Brain microvascular endothelial cell (primary cell): ENCODE measurements at places on chromosomes 4 and X.

- DNase-seq: no peak
Measured at GRCh38 chrX:4373791-4374190, 660.3 kb upstream of the PRKX start.

DNA sequence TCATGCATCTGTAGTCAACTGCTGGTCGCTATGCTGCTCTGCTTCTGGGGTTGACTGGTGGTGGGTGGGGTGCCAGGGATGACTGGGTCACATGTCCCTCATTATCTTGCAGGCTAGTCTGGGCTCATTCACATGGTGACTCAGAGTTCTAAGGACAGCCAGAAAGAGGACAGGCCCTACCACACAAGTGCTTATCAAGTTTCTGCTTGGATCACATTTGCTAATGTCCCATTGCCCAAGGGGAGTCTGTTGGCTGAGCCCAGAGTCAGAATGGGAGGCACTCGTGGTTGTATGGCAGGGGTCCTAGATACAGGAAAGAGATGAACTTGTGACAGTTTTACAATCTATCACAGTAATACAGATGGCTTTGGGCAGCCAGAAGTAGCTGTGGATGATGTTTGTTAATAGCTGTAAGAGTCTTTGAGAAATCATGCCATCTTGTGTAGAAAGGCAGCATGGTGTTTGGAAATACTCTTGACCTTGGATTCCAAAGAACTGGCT, 221.3 kb downstream of the GPAT3 start:
- DNase-seq: peak; percentile 21

DNA sequence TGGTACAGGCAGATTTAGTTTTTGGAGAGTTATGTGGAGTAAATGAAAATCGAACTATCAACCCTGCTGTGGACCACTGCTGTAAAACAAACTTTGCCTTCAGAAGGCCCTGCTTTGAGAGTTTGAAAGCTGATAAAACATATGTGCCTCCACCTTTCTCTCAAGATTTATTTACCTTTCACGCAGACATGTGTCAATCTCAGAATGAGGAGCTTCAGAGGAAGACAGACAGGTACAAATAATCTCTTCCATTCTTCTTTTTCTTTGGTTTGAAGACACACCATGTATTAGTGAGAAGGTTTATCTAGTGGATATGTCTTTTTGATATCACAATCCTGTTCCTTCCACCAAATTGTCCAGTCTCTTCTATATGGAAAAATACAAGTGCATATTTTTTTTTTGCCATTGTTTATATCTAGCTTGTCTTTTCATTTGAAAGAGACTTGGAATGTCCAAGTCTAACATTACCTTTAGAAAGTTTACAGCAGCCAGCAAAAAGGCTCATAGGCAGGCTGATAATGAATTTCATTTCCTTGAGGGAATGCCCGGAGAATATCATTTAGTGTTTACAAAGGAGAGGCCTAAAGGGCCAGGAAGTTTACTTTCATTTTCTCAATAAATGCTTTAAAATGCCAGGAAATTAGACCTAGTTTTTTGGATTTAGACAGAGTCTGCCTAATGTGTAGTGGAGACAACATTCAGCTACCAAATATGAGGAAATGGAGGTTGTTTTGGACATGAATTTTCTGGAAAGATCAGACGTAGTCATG, 18.6 kb downstream of the AFM start:
- no peak for DNase-seq

DNA sequence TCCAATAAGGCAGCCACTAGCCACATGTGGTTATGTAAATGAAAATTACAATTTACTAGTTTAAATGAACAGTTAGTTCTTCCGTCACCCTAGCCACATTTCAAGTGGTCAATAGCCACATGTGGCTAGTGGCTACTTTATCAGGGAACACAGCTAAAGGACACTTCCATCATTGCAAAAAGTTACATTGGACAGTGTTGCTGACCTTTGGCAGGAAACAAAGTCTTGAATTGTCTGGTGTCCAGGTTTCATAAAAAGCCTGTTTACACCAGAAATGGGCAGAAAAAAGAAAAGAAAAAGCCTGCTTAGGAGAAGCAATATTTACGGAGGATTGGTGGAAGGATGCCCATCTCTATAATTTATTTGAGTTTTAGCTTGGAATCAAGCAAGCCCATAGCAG, 38.6 kb downstream of the RWDD4 start:
- DNase-seq: no peak

DNA sequence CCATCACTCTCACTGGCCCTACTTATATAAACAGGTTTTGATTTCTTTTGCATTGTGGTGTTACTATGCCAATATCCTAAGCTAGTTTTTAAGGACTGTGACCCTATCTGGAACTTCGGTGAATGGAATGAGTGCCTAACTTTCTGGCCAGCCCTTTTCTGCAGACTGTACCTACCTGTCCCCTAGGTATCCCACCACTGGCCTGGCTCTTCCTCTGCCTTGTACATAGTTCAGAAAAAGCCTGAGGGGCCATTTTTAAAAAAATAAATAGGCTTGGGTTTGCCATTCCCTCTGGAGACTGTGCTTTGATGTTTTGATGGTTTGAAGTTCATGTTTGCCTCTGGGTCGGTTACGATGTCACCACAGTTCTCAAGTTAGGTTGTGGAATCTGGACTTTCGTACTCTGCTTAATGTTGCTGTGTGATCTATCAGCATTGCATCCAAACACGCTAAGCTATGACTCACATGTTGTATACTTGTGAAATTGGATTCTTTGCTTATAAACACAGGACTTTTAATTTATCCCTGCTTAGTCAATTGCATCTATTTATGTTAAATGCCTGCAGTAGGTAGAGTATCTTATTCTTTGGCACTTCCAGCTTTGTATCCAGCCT, 182.0 kb downstream of the ANKRD50 start:
- DNase-seq: no peak

DNA sequence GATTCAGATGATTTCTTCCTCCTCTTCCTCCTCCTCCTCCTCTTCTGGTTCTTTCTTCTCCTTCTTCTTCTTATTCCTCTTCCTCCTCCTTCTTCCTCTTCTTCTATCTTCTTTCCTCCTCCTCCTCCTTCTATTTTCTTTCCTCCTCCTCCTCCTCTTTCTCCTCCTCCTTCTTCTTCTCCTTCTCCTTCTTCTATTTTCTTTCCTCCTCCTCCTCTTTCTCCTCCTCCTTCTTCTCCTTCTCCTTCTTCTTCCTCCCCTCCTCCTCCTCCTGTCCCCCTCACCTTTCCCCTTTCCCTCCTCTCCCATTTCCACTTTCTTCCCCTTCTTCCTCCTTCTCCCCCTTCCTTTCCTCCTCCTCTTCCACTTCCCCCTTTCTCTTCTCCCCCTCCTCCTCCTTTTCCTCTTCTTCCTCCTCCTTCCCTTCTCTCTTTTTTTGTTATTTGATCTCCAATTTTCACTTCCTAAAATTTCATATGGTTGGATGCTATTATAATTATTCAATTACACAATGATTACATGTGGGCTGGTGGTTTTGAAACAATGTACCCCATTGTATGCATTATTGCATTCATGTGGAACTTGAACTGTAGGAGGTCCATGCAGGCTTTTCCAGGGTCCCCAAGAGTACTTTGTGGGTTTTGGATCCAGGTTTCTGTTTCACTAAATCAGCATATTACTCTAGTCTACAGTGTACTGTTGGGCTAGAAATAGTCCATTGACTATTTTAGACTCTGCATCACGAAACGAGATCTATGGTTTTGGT, 68.1 kb downstream of the SORBS2 start:
- no peak for DNase-seq

GRCh38 chr4:39047681-39048080, 14.4 kb upstream of the KLHL5 start:
- peak; percentile 27 for DNase-seq

DNA sequence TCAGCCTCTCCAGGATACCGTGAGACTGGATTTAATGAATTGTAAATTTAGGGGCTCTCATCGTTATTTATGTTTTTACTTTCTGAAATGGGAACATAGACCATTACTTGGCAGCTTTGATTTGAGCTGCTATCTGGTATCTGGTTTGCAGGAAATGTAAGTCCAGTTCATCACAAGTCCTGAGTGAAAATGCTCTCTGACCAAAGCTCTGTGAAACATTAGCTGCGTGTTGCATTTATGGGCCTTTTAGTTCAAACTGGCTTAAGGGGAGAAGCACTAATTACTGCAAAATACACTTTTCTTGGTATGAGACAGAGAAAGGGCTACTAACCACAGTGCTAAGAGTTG, 420 bp downstream of the CC2D2A start:
- DNase-seq: no peak

GRCh38 chrX:3290561-3290960, 55.9 kb downstream of the MXRA5 start:
- no peak for DNase-seq

GRCh38 chr4:142307857-142308256, 538.2 kb downstream of the INPP4B start:
- DNase-seq: no peak

DNA sequence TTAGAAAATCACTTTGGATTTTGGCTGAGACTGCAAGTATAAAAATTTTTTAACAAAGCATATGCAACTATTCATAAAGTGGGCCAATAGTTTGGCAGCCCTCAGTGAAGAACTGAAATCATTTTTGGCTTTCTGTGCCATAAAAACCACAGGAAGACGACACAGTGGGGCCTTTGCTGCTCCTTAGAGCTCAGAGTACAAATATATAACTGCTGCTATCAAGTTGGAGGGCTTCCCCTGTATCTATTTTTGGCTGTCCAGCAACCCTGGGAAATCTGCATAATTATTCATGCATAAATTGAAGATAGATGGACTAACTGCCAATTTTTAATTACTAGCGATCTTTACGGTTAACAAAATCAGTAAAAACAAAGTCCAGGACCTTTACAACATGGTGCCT, 51.5 kb upstream of the FTHL17 start:
- DNase-seq: no peak
